ENCODE measurements at places on chromosomes 7 and 10.
A peak's percentile ranks its signal among the peaks of the same experiment; 100 is the strongest.

- no peak for DNase-seq
These were observed 115.7 kb downstream of the KIAA1217 start for GRCh38 chr10:24324651-24325050.

GRCh38 chr10:55397777-55398496 is 596.9 kb upstream of the PCDH15 start:
- DNase-seq = no peak

DNA sequence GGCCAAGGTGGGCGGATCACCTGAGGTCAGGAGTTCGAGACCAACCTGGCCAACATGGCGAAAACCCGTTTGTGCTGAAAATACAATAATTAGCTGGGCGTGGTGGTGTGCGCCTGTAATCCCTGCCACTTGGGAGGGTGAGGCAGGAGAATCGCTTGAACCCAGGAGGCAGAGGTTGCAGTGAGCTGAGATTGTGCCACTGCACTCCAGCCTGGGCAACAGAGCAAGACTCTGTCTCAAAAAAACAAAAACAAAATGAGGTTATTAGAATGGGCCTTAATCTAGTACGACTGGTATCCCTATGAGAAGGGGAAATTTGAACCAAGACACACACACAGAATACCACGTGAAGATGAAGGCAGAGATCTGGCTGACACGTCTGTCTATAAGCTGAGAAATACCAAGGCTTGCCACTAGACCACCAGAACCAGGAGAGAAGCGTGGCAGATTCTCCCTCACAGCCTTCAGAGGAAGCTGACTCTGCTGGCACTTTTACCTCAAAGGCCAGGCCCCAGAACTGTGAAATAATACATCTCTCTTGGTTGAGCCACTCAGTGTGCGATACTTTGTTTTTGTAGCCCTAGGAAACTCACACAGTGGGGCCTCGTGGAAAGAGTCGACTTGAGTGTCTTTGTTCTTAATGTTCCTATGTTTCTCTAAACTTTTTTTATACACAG is 59.6 kb downstream of the TMEM209 start:
- DNase-seq = no peak

GRCh38 chr10:12413369-12413711 is 64.0 kb downstream of the CAMK1D start:
- DNase-seq = no peak

DNA sequence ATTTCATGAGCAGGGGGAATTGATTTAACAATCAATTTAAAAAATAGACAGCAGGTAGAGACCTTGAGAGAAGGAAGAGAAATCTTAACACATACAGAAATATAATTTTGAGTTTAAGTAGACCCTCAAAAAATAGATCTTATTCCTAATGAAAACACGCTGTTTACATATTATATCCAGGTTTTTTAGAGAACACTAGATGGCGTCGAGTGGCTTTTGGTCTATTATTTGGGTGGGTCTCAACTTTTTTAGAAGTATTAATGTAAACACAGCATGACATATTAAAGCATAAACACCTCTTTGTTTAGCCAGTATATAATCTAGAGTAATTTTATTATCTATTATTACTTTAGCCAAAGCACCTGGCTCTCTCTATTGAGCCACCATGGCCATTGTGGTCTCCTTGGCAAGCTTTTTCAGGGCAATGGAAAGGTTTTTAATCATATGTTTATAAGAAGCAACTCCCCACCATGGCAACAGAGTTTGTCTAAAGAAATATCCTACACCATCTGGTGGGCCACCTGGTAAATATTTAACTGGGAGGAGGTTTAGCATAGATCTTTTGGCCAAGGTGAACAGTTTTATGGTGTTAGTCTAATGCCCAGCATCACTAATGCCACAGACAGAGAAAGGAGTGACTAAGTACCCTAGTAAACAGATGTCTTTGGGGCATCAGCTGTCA is 59.7 kb upstream of the PRSS1 start:
- DNase-seq = no peak

GRCh38 chr7:116216956-116217571 is 6.7 kb downstream of the TES start:
- no peak for DNase-seq

- no peak for DNase-seq
These were observed 180.0 kb downstream of the PARD3 start for GRCh38 chr10:34635111-34635510.

DNA sequence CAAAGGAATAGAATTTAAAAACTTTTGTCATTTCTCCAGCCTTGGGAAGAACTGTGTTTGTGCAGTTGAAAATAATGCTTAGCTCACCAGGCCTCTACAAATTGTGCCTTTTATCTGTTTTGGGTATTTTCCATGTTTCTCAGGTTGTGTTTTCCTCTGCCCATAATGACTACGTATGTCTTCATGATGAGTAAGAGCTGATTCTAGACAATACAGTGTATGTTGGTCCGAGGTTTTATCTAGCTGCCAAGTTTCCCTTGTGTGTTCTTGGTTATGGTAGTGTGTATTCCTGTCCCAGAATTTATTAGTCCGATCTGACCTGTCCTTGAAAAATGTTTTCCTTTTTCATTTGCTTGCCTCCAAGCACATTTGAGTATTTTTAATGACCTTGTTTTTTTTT is 83.7 kb upstream of the GLCCI1 start:
- no peak for DNase-seq

DNA sequence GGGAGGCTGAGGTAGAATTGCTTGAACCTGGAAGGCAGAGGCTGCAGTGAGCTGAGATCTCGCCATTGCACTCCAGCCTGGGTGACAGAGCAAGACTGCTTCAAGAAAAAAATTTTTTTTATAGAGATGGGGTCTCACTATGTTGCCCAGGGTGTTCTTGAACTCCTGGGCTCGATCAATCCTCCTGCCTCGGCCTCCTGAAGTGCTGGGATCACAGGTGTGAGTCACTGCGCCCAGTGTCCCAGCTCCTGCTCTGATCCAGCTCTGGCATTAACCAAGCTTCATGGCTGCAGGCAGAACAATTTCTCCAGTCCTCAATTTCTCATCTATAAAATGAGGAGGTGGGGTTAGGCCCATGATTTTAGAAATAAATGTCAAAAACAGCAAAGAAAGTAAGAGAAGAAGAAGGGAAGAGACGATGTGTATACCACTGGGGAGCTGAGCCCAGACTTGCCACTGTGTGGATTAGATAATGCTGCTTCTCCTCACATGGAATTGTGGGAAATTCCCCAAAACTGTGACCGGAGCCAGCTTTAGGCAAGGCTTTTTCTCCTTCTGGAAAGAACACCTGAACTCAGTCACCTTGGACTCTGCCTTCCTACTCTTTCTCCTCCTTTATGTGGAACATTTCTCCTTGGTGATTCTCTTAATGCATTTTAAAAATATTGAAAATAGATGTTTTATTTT is 25.5 kb downstream of the IL15RA start:
- no peak for DNase-seq

GRCh38 chr10:117616179-117616578 is 73.6 kb downstream of the EMX2 start:
- DNase-seq = no peak

- no peak for DNase-seq
These were observed 15.1 kb downstream of the LRRTM3 start for GRCh38 chr10:66940965-66941364.

DNA sequence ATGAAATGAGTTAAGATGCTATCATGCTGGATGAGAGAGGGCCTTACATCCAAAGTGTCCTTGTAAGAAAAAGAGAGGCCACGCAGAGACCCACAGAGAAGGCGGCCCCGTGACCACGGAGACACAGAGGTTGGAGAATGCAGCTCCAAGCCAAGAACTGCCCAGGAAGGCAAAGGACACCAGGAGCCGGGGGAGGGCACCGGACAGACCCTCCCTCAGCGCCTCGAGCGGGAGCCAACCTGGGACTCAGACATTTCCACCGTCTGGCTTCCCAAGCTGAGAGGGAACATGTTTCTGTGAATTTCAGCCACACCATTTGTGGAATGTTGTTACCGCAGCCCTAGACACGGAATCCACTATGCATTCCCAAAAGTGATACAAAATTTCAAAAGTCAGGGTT is 22.9 kb downstream of the TCERG1L start:
- no peak for DNase-seq

- DNase-seq = no peak
These were observed 91.7 kb downstream of the MARCHF5 start for GRCh38 chr10:92382631-92383030.

GRCh38 chr10:23186697-23187096 is 5.4 kb upstream of the PTF1A start:
- no peak for DNase-seq

DNA sequence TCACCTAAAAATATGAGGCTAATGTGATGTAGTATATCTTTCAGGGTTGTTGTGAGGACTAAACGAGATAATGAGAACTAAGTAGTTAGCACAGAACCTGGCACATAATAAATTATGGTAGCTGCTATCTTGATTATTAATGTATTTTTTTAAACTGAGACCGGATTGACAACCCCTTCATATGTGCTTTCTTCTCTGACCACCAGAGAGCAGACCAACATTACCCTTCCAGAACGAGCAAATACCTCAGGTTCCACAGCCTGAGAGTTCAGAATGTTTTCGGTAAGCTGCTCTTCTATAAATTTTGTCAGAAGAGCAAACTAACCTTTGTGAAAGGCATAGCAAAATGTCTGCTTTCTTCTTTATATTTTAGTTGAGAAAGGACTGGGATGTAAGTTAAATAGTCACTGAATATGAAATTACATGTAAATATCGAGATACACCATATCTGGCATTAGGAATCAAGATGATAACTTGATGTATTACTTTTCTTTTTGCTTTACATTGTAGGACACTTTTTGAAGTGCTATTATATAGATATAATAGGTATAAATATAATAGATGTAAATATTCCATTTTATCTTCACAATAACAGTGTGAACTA is 13.6 kb upstream of the BPGM start:
- DNase-seq = peak; percentile 16

GRCh38 chr10:73867126-73867807 is 7.1 kb downstream of the CAMK2G start:
- no peak for DNase-seq

DNA sequence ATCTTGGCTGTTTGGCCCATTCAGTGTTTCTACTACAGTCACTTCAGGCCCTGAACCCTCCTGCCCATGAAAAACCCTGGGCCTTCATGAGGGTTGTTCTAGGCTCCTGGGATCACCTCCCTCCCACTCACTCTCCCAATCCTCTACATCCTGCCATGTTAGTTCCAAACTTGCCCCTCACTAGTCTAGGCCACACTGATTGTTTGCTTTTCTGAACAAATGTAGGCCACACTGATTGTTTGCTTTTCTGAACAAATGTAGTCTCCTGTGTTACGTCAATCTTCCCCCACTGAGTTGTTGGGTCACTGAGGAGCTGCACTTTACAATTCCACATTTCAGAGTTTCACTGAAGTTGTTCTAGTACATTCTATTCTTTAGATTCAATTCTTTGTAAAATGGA is 5.3 kb upstream of the ALDH18A1 start:
- DNase-seq = no peak

GRCh38 chr7:79096361-79096805 is 357.1 kb downstream of the MAGI2 start:
- no peak for DNase-seq
